ENCODE measurements at places on chromosomes 6 and 20.

- no peak for DNase-seq
These were observed 167.1 kb downstream of the LAMA2 start for GRCh38 chr6:129050086-129050485.

DNA sequence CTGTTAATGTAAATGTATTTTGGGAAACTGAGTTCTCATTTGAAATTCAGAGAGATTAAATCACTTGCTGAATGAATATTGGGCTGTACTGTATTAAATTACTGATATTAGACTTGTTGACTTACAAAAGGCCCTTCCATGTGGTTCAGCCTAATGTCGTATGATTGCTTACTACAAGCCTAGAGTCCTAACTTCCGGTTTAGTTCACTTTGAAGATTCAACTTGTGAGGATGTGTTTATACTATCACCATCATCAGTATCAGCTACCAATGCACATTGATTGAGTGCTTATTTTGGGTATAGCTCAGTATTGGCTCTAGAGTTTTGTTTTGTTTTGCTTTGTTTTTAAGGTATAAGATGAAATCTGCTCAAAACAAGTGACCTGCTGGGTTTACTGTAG, 48.3 kb downstream of the FAM217A start:
- no peak for DNase-seq

GRCh38 chr6:111585974-111586315, 19.7 kb downstream of the TRAF3IP2 start:
- no peak for DNase-seq

DNA sequence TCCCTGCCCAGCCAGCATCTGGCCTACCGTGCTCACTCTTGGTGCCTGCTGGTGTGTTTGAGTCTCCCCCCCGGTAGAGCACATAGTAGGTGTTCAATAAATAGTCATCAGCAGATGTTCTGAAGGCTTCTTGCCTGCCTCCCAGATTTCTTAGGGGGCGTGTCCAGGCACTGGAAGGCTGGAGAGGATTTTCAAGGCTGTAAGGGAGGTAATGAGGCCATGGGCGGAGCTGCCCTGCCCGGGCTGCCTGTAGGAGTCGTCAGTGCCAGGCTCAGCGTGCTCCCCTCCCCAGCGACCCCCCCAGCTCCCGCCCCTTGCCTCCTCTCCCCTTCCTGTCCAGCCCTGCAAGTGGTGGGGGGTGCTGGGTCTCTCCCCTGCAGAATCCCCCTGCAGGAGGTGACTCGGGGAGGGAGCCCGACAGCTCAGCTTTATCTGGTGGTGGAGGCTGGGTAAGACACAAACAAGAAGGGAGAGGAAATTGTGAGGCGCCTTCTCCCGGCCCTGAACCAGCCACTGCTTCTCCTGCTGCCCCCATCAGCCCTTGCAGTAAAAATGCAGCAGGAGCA, 55.9 kb downstream of the BCAS4 start:
- no peak for DNase-seq

DNA sequence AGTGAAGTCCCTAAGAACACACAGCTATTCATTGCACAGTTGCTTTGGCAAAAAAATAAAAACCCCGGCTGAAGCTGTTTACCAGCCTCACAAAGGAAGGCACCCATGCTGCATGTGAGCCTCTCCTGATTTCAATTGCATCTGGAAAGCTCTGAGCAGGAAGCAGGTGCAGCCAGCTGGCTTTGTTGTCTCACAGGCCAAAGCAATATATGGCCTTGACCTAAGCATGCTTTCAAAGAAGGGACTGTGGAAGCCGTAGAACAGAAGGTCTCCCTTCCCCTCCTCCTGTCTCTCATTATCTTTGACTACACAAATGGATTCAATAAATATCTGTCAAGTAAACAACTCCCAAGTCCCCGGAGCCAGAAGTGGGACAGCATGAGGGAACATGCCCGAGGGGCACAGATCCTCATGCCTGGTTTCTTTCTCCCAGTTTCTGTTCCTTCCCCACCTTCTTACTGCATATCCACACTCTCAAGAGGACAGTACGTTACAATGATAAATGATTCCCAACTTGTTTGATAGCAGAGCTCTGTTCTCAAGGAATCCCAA, 57.2 kb upstream of the PCSK2 start:
- DNase-seq = no peak

GRCh38 chr6:15038013-15038791, 207.7 kb upstream of the JARID2 start:
- DNase-seq = no peak

GRCh38 chr6:56890066-56890465, 64.8 kb upstream of the BEND6 start:
- DNase-seq = no peak

GRCh38 chr6:118810420-118811027, 83.4 kb upstream of the ASF1A start:
- DNase-seq = peak; percentile 15

- no peak for DNase-seq
These were observed 82.6 kb downstream of the DOK5 start for GRCh38 chr20:54557806-54558590.

DNA sequence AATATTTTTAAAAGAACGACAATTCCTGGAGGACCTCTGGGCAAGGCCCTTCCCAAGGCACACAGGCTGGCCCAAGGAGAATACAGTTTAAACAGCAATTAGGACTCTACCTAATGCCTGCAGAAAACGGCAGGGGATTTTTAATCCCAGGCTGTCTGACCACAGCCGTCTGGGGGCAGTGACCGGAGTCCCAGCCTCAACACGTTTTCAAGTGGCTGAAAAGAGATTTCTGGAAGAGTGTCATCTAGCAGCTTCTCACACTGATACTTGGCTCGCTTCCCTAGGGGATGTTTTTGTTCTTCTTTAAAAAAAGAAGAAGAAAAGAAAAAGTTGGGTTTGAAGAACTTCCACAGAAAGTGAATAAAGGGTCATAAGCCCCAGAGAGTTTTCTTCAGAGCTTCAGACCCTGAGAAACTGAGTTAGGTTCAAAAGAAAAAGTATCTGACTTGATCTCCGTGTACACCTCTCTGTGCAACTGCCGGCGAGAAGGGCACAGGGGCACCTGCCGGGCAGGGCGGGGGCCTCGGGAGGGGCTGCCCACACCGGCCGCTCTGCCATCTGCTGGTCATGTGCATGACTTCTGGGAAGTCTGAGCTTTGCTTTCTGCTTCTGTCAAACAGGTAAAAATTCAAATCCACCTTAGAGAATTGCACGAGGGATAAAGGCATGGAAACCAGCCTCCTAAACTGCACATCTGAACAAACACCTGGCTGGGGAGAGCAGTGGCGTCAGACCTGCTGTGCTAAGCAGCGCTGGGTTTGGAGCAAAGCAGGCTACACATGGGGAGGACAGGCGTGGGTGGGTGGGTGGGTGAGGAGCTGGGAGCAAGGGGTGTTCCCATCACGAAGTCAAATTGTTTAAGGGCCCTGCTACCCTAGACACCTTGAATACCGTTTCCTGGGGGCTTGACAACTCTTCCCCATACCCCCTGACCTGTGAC, 33.0 kb downstream of the RRBP1 start:
- DNase-seq = peak; percentile 38

DNA sequence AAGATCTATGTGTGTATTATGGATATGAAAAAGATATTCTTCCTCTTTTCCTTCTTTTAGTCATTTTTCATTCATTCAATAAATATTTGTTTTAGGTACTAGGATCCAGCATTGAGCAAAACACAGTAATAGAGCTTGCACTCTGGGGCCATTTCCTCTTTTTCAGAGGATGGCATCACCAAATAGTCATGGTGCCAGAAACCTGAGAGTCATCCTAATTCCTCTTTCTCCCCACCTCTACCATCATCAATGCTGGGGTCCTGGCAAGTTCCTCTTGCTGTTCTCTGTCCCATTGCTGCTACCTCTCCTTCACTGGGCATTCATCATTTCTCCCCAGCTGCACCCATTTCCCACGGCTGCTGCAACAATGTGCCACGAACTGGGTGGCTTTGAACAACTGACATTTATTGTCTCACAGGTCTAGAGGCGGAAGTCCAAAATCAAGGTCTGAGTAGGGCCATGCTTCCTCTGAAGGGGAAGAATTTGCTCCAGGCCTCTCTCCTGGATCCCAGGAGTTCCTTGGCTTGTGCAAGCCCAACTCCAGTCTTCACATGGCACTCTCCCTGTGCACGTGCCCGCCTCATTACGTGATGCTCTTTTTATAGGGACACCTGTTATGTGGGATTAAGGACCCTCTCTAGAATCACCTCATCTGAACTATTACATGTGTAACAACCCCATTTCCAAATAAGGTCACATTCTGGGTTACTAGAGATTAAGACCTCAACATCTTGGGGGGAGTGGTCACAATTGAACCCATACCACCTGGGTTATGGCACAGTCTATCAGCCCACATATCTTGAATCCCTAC, 9.5 kb upstream of the IGF2R start:
- peak; percentile 83 for DNase-seq

GRCh38 chr20:14950633-14951032, 613.2 kb upstream of the FLRT3 start:
- no peak for DNase-seq

DNA sequence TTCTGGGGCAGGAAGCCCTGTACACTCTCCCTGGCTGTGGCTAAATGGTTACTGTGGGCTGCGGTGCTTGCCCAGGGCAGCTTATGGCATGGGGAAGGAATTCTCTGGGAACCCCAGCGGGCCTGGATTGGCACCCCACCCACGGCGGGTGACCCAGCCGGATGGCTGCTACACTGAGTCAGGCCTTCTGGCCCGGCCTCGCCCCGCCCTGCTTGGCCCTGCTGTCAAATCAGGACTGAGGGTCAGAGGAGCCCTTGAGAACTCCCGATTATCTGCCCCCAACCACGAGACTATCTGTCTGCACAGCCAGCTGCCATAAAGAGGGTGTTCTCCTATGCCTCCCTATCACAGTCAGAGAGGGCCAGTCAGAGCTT, 7.3 kb upstream of the ITPR3 start:
- DNase-seq = no peak

DNA sequence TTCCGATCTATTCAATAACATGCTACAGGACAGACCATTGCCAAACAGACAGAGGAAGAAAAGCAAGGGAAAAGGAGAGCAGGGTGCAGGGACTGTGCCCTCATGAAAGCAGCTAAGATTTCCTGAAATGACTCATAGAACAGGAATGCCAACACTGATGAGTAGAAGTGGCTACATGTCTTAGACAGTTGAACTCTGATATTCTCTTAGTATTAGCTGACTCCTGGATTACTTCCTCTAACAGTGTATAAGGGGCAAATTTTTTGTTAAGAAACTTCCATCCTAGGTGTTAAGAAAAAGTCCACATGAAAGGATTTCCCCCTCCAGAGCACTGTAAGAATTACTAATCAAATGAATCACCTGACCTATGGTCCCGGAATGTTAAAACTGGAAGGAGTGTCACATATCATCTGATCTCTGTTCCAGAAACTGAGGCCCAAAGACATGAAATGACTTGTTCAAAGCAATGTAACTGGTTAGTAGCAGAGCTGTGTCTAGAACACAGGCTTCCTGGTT, 224.9 kb downstream of the IBTK start:
- no peak for DNase-seq

- peak; percentile 21 for DNase-seq
These were observed 156.8 kb upstream of the PLCB4 start for GRCh38 chr20:8912096-8912495.

GRCh38 chr6:15503346-15503680, 159.5 kb downstream of the DTNBP1 start:
- DNase-seq = no peak

- no peak for DNase-seq
These were observed 198.2 kb upstream of the SSTR4 start for GRCh38 chr20:22836877-22837276.

- DNase-seq = no peak
These were observed 509.8 kb upstream of the JARID2 start for GRCh38 chr6:14735956-14736486.
